ENCODE measurements at places on chromosomes 12 and 14. TPM values are rescaled to one million over a fixed set of nuclear protein-coding genes. Genes with fewer than 3 reads are reported as not detected.
A peak's percentile ranks its signal among the peaks of the same experiment; 100 is the strongest.

- H3K4me3 ChIP-seq, result no peak overlapping the region
- H3K36me3 ChIP-seq, result no peaks in the 10 kb centered on the region
- no peaks in the 10 kb centered on the region for H3K4me1 ChIP-seq
- H3K27me3 ChIP-seq, result no peaks in the 10 kb centered on the region
Measured at GRCh38 chr12:44029194-44029593, 193.3 kb downstream of the TMEM117 start.

GRCh38 chr12:29991924-29992323 is 208.2 kb upstream of the TMTC1 start:
- H3K27ac ChIP-seq, result no peak overlapping the region
- no peaks in the 10 kb centered on the region for H3K4me1 ChIP-seq
- DNase-seq, result no peak
- no peak overlapping the region for H3K4me3 ChIP-seq
- H3K27me3 ChIP-seq, result no peaks in the 10 kb centered on the region

GRCh38 chr12:29616664-29617406 is 119.3 kb upstream of the OVCH1 start:
- H3K27ac ChIP-seq, result no peak overlapping the region
- DNase-seq, result no peak
- no peaks in the 10 kb centered on the region for H3K4me1 ChIP-seq
- H3K27me3 ChIP-seq, result no peaks in the 10 kb centered on the region

- H3K4me3 ChIP-seq, result no peak overlapping the region
- H3K36me3 ChIP-seq, result no peaks in the 10 kb centered on the region
- no peaks in the 10 kb centered on the region for H3K27me3 ChIP-seq
- H3K27ac ChIP-seq, result no peak overlapping the region
- DNase-seq, result no peak
- H3K4me1 ChIP-seq, result no peaks in the 10 kb centered on the region
Measured at GRCh38 chr12:79155683-79156082, 291.1 kb downstream of the SYT1 start.

DNA sequence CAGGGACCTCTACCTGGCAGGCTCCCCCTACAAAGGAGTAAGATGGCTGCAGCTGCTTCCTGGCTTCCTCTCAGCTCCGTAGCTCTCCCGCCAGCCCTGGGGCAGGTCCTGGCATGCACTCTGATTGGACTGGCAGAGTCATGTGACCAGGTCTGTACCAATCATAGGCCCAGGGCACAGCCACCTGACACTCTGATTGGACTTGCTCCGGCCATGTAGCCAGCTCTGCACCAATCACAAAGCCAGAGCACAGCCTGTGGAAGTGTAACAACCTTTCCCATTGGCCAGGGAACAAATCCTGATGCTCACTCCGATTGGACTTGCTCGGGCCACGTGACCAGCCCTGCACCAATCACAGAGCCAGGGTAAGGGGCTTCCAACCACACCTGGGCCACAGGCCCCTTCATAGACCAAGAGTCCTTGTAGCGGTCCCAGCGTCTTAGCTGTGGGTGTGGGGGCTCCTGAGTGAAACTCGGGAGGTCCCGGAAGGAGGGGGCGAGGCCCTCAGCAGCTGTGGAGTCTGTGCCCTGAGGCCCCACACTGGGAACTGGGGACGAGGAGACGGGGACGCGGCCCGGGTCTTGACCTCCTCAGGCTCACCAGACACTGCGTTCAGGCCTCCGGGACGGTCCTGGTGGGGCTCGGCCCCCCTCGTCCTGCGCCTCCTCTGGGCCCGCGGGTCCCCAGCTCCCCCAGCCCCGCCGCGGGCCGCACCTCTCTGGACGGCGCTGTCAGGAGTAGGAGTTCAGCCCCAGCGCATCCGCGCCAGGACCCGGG is 210.6 kb downstream of the ADGRD1 start:
- no peak overlapping the region for H3K4me3 ChIP-seq
- no peaks in the 10 kb centered on the region for H3K27me3 ChIP-seq
- no peak overlapping the region for H3K27ac ChIP-seq
- no peak for DNase-seq

GRCh38 chr12:94831081-94831751 is 172.3 kb downstream of the NDUFA12 start:
- no peaks in the 10 kb centered on the region for H3K36me3 ChIP-seq
- H3K27ac ChIP-seq, result no peak overlapping the region
- no peak overlapping the region for H3K4me3 ChIP-seq

- no peaks in the 10 kb centered on the region for H3K36me3 ChIP-seq
- H3K27ac ChIP-seq, result no peak overlapping the region
- H3K4me3 ChIP-seq, result no peak overlapping the region
- H3K27me3 ChIP-seq, result no peaks in the 10 kb centered on the region
- DNase-seq, result no peak
- no peaks in the 10 kb centered on the region for H3K4me1 ChIP-seq
Measured at GRCh38 chr12:54935235-54935951, 49.2 kb downstream of the TESPA1 start.

DNA sequence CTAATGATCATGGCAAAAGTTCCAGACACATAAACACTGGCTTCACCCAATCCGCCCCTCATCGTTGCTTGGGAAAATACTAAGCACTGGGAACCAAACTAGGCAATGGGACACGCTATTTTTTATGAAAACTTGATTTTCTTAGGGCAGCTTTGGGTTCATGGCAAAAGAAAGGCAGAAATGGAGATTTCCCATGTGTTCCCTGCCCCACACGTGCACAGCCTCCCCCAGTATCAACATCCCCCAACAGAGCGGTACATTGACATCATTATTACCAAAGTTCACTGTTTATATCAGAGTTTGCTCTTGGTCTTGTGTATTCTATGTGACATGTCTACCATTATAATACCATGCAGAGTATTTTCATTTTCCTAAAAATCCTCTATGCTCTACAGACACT is 71.0 kb downstream of the DBX2 start:
- no peaks in the 10 kb centered on the region for H3K27me3 ChIP-seq
- no peaks in the 10 kb centered on the region for H3K36me3 ChIP-seq
- DNase-seq, result no peak
- H3K4me3 ChIP-seq, result no peak overlapping the region
- no peaks in the 10 kb centered on the region for H3K4me1 ChIP-seq

GRCh38 chr12:106289196-106289681 is 13.3 kb upstream of the TCP11L2 start:
- H3K4me1 ChIP-seq, result no peaks in the 10 kb centered on the region
- H3K27ac ChIP-seq, result no peak overlapping the region
- H3K4me3 ChIP-seq, result no peak overlapping the region

GRCh38 chr12:59874781-59875180 is 279.0 kb downstream of the SLC16A7 start:
- peak; percentile 21 for DNase-seq
- H3K4me1 ChIP-seq, result no peaks in the 10 kb centered on the region
- H3K4me3 ChIP-seq, result no peak overlapping the region
- no peak overlapping the region for H3K27ac ChIP-seq

- no peaks in the 10 kb centered on the region for H3K27me3 ChIP-seq
- H3K36me3 ChIP-seq, result no peaks in the 10 kb centered on the region
- H3K4me3 ChIP-seq, result peak overlapping the region; percentile 80
- H3K27ac ChIP-seq, result peak overlapping the region; percentile 93
- no peak for DNase-seq
Measured at GRCh38 chr12:119181202-119181601, 2.5 kb downstream of the HSPB8 start.

GRCh38 chr12:110656071-110656655 is 32.8 kb downstream of the HVCN1 start:
- no peaks in the 10 kb centered on the region for H3K4me1 ChIP-seq
- no peak for DNase-seq
- no peaks in the 10 kb centered on the region for H3K36me3 ChIP-seq
- no peak overlapping the region for H3K4me3 ChIP-seq
- no peak overlapping the region for H3K27ac ChIP-seq
- no peaks in the 10 kb centered on the region for H3K27me3 ChIP-seq

GRCh38 chr12:93733358-93733757 is 56.2 kb downstream of the CRADD start:
- no peak overlapping the region for H3K27ac ChIP-seq
- DNase-seq, result no peak
- H3K4me3 ChIP-seq, result no peak overlapping the region
- no peaks in the 10 kb centered on the region for H3K27me3 ChIP-seq

DNA sequence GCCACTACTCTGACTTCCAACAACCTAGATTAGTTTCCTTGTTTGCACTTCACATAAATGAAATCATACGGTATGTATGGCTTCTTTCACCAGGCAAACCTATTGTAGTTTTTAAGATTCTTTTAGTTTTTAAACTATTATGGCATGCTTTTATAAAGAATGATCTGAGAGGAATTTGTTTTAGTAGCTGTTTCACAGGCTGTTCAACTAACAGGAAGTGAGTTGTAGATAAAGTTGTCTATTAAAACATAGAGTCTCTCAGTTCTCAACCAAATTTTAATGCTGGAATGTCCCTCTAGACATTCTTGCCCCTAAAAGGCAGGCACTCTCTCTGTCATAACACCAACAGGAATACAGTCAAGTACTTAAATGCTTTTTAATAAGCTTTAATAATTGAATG is 102.7 kb upstream of the DACT1 start:
- no peaks in the 10 kb centered on the region for H3K36me3 ChIP-seq
- H3K27me3 ChIP-seq, result no peaks in the 10 kb centered on the region
- H3K27ac ChIP-seq, result no peak overlapping the region
- DNase-seq, result no peak
- no peak overlapping the region for H3K4me3 ChIP-seq

DNA sequence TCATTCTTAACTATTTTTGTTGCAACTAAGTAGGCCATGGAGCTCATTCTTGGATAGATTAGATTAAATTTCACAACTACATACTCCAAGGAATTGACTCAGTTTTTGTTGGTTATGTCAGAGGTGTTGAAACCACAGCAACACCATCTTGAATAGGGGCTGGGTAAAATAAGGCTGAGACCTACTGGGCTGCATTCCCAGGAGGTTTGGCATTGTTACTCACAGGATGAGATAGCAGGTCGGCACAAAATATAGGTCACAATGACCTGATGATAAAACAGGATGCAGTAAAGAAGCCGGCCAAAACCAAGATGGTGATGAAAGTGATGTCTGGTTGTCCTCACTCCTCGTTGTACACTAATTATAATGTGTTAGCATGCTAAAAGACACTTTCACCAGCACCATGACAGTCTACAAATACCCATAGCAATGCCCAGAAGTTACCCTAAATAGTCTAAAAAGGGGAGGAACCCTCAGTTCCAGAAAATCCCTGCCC is 20.9 kb downstream of the DMAC2L start:
- no peak for DNase-seq
- H3K27ac ChIP-seq, result no peak overlapping the region
- H3K36me3 ChIP-seq, result peaks cover 18% of the 10 kb centered on the region
- H3K27me3 ChIP-seq, result no peaks in the 10 kb centered on the region

DNA sequence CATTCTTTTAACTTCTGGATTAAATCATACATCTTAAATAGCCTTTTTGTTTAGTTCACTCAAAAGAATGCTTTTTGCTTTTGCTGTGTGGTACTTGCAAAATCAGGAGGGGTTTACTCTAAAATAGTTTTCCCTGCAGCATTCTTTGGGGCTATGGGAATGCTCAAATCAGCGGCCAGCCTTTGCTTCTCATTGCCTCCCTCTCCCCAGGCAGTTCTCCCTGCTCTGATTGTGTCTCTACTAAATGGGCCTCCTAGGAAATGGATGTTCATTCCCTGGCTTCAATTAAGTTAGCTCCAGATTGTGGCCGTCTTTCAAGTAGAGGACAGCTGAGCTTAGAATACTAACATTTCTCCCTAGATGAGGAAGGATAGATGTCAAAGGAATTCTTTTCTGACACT is 4.4 kb downstream of the TULP3 start:
- no peak overlapping the region for H3K27ac ChIP-seq
- no peak overlapping the region for H3K4me3 ChIP-seq
- no peak for DNase-seq
- H3K4me1 ChIP-seq, result no peaks in the 10 kb centered on the region
- no peaks in the 10 kb centered on the region for H3K36me3 ChIP-seq

DNA sequence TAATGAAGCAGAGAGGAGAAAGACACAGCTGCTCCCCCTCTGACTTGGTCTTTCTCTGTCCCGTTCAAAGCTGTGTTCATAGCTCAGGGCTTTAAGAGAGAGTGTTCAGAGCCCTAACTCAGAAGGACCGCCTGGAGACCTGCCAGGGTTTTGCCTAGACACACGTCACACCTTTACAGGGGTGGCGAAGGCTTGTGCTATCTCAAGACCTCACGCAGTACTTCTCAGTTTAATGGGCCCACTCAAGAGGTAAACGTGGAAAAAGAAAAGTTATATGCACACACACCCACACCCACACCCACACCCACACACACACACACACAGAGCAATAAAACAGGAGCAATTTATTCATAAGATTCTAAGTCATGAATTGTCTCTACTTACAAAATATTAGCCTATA is 374.3 kb downstream of the C12orf75 start:
- H3K27ac ChIP-seq, result no peak overlapping the region
- H3K27me3 ChIP-seq, result no peaks in the 10 kb centered on the region
- H3K4me3 ChIP-seq, result no peak overlapping the region
- no peaks in the 10 kb centered on the region for H3K36me3 ChIP-seq

- DNase-seq, result no peak
- H3K4me1 ChIP-seq, result no peaks in the 10 kb centered on the region
- no peak overlapping the region for H3K27ac ChIP-seq
Measured at GRCh38 chr14:72636094-72636493, 257.8 kb downstream of the DPF3 start.

GRCh38 chr12:119827760-119828159 is 49.4 kb downstream of the CIT start:
- no peaks in the 10 kb centered on the region for H3K4me1 ChIP-seq
- H3K36me3 ChIP-seq, result no peaks in the 10 kb centered on the region
- no peak for DNase-seq
- no peaks in the 10 kb centered on the region for H3K27me3 ChIP-seq

The FGF23 gene
- total RNA-seq, result not detected

The PTGER2 gene
- total RNA-seq, result 10.0 TPM

The CAND1 gene
- 104 TPM for total RNA-seq

The AMDHD1 gene
- total RNA-seq, result 1.2 TPM

The P2RX2 gene
- 0.19 TPM for total RNA-seq

The GALNT8 gene
- 0.25 TPM for total RNA-seq

The CLECL1 gene
- 2.1 TPM for total RNA-seq

The RTN1 gene
- total RNA-seq, result 5.1 TPM

The KRT74 gene
- not detected for total RNA-seq

The ISCA2 gene
- 27.1 TPM for total RNA-seq

The SCNN1A gene
- 452 TPM for total RNA-seq

The KRT78 gene
- total RNA-seq, result not detected

The LRP6 gene
- 44.1 TPM for total RNA-seq
